ENCODE measurements at places on chromosomes 11 and 22. TPM values are rescaled to one million over a fixed set of nuclear protein-coding genes. Genes with fewer than 3 reads are reported as not detected.

The OR4D5 gene
- total RNA-seq, result 6.6 TPM

GRCh38 chr22:43277987-43278601, 65.1 kb downstream of the SCUBE1 start:
- no peaks in the 10 kb centered on the region for H3K36me3 ChIP-seq
- H3K27me3 ChIP-seq, result no peaks in the 10 kb centered on the region
- H3K27ac ChIP-seq, result no peak overlapping the region
- H3K4me1 ChIP-seq, result no peaks in the 10 kb centered on the region
- no peak for DNase-seq

The OR51B5 gene
- not detected for total RNA-seq

DNA sequence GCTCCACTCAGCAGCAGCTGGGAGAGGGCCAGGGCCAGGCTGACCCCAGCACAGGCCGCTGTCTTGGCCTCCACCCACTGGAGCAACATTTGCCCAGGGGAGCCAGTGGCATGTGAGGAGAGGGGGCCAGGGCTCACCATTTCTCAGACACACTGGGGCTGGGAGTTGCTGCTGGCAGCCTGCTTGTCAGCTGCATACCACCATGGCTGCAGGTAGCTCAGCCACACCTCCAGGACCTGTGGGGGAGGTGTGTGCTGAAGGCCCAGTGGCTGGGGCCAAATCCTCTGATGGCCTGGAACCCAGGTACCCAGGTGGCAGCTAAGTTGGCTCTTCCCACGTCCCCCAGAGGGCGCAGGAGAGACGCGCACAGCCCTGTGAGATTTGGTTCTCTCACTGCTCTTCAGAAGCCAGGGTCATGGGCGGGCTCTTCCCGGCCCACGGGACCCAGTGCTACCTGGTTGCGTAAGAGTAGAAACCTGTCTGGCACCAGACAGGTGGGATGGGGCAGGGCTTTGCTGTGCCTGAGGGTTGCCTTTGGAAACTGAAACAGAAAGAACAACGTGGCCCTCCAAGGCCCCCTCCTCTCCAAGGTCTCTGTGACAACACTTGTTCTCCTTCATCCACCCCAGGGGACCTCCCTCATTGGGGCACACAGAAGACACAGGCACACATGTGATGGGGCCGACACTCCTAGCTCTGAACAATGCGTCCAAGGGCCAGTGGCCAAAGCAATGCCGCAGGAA, 98.8 kb downstream of the MED15 start:
- peak; percentile 93 for DNase-seq
- peaks cover 11% of the 10 kb centered on the region for H3K4me1 ChIP-seq

The BDNF gene
- not detected for total RNA-seq

GRCh38 chr11:12403122-12403996, 26.0 kb downstream of the PARVA start:
- DNase-seq, result no peak
- H3K36me3 ChIP-seq, result no peaks in the 10 kb centered on the region
- no peaks in the 10 kb centered on the region for H3K27me3 ChIP-seq
- H3K27ac ChIP-seq, result no peak overlapping the region
- peaks cover 44% of the 10 kb centered on the region for H3K4me1 ChIP-seq

- peak; percentile 54 for DNase-seq
- no peak overlapping the region for H3K4me3 ChIP-seq
- no peaks in the 10 kb centered on the region for H3K36me3 ChIP-seq
- H3K4me1 ChIP-seq, result peaks cover 13% of the 10 kb centered on the region
Measured at GRCh38 chr22:43159484-43160178, 8.3 kb downstream of the TSPO start.

The SCN4B gene
- total RNA-seq, result 1.6 TPM

DNA sequence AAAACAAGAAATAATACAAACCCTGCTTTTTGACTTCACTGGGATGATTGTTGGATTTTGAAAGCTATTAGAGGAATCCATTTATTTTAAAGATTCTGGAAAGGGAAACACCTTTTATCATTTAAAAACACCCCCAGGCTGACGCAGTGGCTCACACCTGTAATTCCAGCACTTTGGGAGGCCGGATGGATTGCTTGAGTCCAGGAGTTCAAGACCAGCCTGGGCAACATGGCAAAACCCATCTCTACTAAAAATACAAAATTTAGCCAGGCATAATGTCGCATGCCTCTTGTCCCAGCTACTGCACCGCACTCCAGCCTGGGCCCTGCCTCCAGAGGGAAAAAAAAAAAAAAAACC, 317 bp upstream of the SCN2B start:
- no peak for DNase-seq
- peaks cover 2% of the 10 kb centered on the region for H3K4me1 ChIP-seq
- no peak overlapping the region for H3K4me3 ChIP-seq

The NCAM1 gene
- total RNA-seq, result 26.0 TPM

DNA sequence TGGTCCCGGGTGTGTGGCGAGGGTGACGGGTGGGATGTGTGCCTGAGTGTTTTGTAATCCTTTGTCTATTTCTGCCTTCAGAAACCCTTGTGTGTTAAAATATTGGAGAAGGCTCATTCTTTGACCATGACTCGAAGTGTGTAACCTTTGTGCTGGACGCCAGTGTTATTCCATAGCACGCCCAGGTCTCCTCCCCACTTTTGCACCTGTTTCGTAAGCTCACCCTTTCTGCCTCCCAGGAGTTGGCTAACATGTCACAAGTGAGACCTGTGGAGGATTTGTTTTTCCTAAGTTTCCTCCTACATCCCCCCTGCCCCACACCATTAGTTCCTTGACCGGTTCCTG, 382 bp downstream of the C11orf54 start:
- peak overlapping the region; percentile 5 for H3K4me3 ChIP-seq
- H3K36me3 ChIP-seq, result no peaks in the 10 kb centered on the region
- no peaks in the 10 kb centered on the region for H3K27me3 ChIP-seq
- H3K27ac ChIP-seq, result peak overlapping the region; percentile 96

The GUCY1A2 gene
- 6.3 TPM for total RNA-seq

- DNase-seq, result no peak
- no peaks in the 10 kb centered on the region for H3K36me3 ChIP-seq
- H3K27me3 ChIP-seq, result no peaks in the 10 kb centered on the region
- no peak overlapping the region for H3K27ac ChIP-seq
- no peaks in the 10 kb centered on the region for H3K4me1 ChIP-seq
Measured at GRCh38 chr22:41966607-41967240, 2.5 kb upstream of the SEPTIN3 start.

DNA sequence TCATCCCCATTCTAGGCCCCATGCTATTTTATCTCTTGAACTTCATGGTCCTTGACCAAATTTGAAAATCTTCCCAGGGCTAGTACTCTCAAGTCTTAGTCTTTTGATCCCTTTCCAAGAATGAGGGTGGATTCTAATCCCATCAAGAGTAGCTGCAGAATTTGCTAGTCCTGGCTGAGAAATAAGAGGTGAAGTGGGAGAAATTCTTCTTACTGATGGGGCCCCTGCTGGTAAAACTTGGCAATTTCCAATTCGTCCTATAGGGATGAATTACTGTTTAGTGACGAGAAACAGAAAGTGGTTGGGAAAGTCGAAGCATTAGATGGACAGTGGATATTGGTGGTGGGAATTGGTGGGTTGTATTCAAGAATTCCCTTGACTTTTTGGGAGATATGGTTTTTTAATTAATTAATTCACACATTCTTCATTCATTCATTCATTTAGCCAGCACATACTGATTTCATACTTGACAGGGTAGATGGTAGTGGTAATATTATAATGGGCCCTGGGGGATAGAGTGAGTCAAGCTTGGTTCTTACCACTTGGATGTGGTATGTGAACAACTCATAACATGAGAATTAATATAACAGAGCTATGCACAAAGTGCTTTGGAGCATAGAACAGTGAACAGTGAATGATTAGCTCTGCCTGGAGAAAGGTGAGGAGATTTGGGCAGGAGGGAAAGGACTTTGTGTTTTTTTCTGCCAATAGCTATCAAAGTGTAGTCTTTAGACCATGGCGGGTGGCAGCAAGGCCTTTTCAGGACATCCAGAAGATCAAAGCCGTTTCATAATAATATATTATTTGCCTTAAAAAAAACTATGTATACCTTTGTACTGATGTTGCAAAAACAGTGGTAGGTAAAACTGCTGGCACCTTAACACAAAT, 103.8 kb downstream of the STIM1 start:
- H3K36me3 ChIP-seq, result no peaks in the 10 kb centered on the region
- DNase-seq, result no peak
- H3K4me1 ChIP-seq, result no peaks in the 10 kb centered on the region
- H3K27ac ChIP-seq, result no peak overlapping the region
- no peaks in the 10 kb centered on the region for H3K27me3 ChIP-seq

The CEP126 gene
- 2.6 TPM for total RNA-seq

- H3K27ac ChIP-seq, result no peak overlapping the region
- no peaks in the 10 kb centered on the region for H3K36me3 ChIP-seq
- peak; percentile 73 for DNase-seq
- no peaks in the 10 kb centered on the region for H3K27me3 ChIP-seq
- H3K4me3 ChIP-seq, result no peak overlapping the region
- peaks cover 8% of the 10 kb centered on the region for H3K4me1 ChIP-seq
Measured at GRCh38 chr11:130213143-130213978, 53.8 kb downstream of the ST14 start.

The C11orf91 gene
- not detected for total RNA-seq

The RCE1 gene
- total RNA-seq, result 18.8 TPM

DNA sequence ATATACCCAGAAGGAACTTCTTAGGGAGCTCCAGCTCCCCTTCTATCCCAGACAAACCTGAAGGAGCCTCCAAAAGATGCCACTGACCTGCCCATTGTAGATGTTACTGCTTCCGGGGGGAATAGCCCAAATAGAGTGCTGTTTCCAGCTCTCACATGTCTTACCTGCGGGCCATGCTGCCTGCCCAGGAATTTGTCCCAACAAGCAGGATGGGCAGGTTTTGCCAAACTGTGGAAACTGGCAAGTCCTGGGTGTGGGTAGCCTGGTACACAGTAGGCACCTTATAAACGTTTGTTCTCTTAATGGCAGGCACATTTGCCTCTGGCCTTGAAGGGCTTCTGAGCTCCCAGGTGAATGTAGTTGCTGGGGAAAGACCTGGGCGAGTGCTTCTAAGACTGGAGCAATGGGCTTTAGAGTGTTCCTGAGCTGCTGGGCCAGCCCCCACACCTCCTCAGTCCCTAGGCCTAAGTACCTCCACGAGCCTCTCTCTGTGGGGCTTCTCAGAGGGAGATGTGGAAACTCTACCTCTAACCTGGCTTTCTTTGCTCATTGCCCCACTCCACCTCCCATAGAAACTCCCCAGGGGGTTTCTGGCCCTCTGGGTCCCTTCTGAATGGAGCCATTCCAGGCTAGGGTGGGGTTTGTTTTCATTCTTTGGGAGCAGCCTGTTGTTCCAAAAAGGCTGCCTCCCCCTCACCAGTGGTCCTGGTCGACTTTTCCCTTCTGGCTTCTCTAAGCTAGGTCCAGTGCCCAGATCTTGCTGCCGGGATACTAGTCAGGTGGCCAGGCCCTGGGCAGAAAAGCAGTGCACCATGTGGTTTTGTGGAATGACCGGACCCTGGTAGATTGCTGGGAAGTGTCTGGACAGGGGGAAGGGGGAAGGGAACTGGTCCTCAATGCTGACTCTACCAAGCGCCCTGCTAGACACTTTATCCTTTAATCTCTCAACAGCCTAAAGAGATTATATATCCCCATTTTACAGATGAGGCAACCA, 37.2 kb downstream of the LIMK2 start:
- no peak for DNase-seq
- peaks cover 76% of the 10 kb centered on the region for H3K4me1 ChIP-seq
- H3K27me3 ChIP-seq, result no peaks in the 10 kb centered on the region
- no peak overlapping the region for H3K4me3 ChIP-seq

The JAM3 gene
- total RNA-seq, result 9.6 TPM

The A4GALT gene
- 6.9 TPM for total RNA-seq

GRCh38 chr22:19984201-19984753, 32.3 kb downstream of the ARVCF start:
- no peak overlapping the region for H3K27ac ChIP-seq
- DNase-seq, result peak; percentile 62
- H3K4me1 ChIP-seq, result peaks cover 23% of the 10 kb centered on the region
- no peak overlapping the region for H3K4me3 ChIP-seq
- H3K36me3 ChIP-seq, result no peaks in the 10 kb centered on the region

GRCh38 chr11:9330387-9331384, 16.3 kb upstream of the TMEM41B start:
- no peaks in the 10 kb centered on the region for H3K4me1 ChIP-seq
- no peak for DNase-seq
- no peaks in the 10 kb centered on the region for H3K27me3 ChIP-seq
- no peak overlapping the region for H3K4me3 ChIP-seq
- no peaks in the 10 kb centered on the region for H3K36me3 ChIP-seq
- no peak overlapping the region for H3K27ac ChIP-seq

The LINC01488 gene
- total RNA-seq, result not detected

The CARNS1 gene
- total RNA-seq, result 2.6 TPM

GRCh38 chr11:74846770-74847169, 98.1 kb downstream of the RNF169 start:
- H3K27ac ChIP-seq, result no peak overlapping the region
- H3K27me3 ChIP-seq, result no peaks in the 10 kb centered on the region
- no peaks in the 10 kb centered on the region for H3K36me3 ChIP-seq
- no peak for DNase-seq
- H3K4me3 ChIP-seq, result no peak overlapping the region

The PHLDB1 gene
- 71.9 TPM for total RNA-seq

The JAML gene
- total RNA-seq, result 4.9 TPM

GRCh38 chr11:41978945-41979344, 519.5 kb upstream of the LRRC4C start:
- no peaks in the 10 kb centered on the region for H3K27me3 ChIP-seq
- H3K27ac ChIP-seq, result no peak overlapping the region
- no peaks in the 10 kb centered on the region for H3K4me1 ChIP-seq
- DNase-seq, result no peak
- H3K4me3 ChIP-seq, result no peak overlapping the region

The CYTH4 gene
- total RNA-seq, result 2.3 TPM

GRCh38 chr11:46361283-46362155, 14.3 kb downstream of the DGKZ start:
- H3K4me3 ChIP-seq, result no peak overlapping the region
- H3K36me3 ChIP-seq, result no peaks in the 10 kb centered on the region
- peaks cover 57% of the 10 kb centered on the region for H3K4me1 ChIP-seq

The VPREB1 gene
- total RNA-seq, result not detected

DNA sequence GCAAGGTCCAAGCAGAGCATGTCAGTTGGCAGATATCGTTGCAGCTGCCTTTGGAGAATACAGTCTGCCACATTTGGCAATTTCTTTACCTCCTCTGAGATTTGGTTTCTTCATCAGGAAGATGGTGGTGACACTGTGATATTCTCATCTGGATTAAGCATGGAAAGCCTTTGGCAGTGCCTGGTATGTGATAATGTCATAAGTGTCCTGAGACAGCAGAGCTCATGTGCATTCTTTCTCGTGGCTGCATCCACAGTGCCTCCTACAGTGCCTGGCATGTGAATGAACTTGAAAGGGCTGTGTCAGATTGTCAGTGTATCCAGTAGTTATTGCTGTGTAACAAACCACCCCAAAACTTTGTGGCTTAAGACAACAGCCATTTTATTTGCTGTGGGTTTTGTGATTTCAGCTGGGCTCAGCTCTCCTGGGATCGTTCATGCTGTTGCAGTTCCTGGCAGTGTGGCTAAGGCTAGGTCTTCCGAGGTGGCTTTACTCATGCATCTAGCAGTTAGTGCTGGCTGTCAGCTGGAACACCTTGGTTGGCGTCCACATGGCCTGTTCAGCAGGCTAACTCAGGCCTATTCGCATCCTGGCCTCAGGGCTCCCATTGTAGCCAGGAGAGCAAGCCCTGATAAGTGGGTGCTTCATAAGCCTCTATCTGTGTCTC, 35.7 kb upstream of the MICAL2 start:
- no peak for DNase-seq
- no peak overlapping the region for H3K27ac ChIP-seq

GRCh38 chr22:47552541-47553205, 790.2 kb downstream of the TBC1D22A start:
- no peak overlapping the region for H3K4me3 ChIP-seq
- H3K4me1 ChIP-seq, result no peaks in the 10 kb centered on the region
- DNase-seq, result no peak
- no peaks in the 10 kb centered on the region for H3K36me3 ChIP-seq
- H3K27me3 ChIP-seq, result no peaks in the 10 kb centered on the region

The ANO9 gene
- 15.6 TPM for total RNA-seq

The INSC gene
- total RNA-seq, result 0.52 TPM
